Stimulated activated CD8-positive, alpha-beta memory T cell treated with anti-CD3 and anti-CD28 coated beads, Interleukin-7, amount 100 ng/mL, for 4 hours (primary cell): ENCODE measurements at places on chromosomes 2 and 18.
A peak's percentile ranks its signal among the peaks of the same experiment; 100 is the strongest.

DNA sequence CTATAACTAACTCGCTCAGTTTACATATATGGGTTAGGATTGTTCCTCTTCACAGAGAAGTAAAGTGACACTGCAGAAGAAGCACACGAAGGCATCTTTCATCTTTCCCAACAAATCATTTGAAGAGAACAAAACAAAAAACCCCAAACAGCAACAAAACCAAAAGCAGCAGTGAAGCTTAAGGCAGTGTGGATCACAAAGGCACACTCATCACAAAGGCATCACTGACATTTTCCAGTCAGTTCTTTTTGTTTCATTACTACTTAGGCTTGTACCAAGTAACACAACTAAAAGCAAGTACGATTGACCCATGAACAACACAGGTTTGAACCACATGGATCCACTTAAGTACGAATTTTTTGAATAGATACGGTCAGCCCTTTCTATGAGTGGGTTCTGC lies 75.7 kb downstream of the RNF152 start:
- no peak for DNase-seq

DNA sequence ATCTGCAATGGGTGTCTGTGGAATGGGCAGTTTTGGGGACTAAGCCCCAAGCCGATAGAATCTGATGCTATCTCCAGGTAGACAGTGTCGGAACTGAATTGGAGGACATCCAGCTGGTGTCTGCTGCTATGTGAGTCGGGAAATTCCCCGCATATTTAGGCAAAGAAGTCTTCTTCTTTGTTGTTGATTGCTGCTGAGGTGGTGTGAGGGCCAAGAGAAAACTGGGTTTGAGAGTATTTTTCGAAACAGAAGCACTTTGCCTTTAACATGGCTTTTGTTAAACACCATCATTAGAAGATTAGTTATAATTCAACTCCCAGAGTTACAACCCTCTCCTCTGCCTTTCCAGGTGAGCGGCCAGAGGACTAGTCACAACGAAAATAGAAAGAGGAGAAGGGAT lies 49.4 kb upstream of the ACTR3 start:
- no peak for DNase-seq

GRCh38 chr2:184685999-184686841 lies 87.9 kb downstream of the ZNF804A start:
- DNase-seq: no peak

DNA sequence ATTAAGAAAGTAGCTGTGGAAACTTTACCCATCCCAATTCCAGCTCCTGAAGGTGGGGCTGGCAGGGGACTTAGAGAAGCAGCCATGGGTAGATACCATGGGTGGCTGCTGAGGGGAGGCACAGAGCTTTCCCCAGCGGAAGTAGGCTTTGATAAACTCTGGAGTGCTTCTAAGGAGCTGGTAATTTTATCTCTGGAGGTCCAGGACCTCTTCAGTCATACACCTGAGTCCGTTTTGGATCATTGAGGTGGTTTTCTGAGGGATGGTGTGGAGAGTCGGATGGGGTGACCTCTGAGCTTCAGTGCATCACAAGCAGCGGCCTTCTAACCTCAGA lies 36.7 kb upstream of the BMP10 start:
- no peak for DNase-seq

- no peak for DNase-seq
These were observed 273.5 kb downstream of the PTGR3 start for GRCh38 chr18:74935434-74935833.

GRCh38 chr2:197217541-197217940 lies 93.0 kb downstream of the ANKRD44 start:
- no peak for DNase-seq

DNA sequence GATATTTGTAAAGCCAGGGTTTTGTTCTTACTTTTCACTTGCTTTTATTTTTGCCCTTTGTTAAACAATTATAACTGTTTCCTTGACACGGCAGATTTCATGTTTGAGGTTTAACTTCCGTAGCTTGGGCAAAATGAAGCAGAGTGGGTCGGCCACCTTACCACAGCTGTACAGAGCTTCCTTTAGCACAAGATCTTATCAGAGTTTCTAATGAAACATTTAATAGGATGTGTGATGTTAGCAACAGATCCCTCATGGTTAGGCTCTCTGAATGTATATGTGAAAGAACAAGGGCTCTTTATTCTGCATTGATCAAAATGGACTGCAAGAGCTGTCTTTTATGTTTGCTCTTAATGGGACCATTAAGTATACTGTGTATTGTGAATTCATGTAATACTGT lies 22.3 kb downstream of the RNF125 start:
- DNase-seq: peak; percentile 53

DNA sequence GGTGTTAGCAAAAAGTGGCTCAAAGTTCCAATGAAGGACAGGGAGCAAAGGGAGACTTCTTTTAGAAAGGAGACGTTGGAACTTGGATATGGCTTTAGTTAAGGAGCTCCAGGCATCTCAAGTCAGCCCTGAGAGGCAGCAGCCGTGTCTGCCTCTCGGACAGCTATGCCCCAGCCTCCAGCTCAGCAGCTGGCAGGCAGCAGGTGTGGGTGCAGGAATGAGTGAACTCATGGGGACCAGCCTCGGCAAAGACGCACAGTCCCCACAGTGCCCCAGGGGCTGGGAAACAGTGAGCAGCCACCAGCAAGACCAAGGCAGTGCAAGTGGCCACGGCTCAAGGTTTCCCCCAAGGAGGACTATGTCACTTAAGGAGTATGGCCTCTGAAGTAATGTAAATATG lies 1.6 kb upstream of the LRRFIP1 start:
- no peak for DNase-seq

- no peak for DNase-seq
These were observed 7.3 kb upstream of the PRLH start for GRCh38 chr2:237558961-237559641.
